Naive thymus-derived CD4-positive, alpha-beta T cell (primary cell): ENCODE measurements at places on chromosomes 12 and 14. TPM values are rescaled to one million over a fixed set of nuclear protein-coding genes. Genes with fewer than 3 reads are reported as not detected.

Gene CAPS2
- total RNA-seq: 6.7 TPM

Gene EFS
- not detected for total RNA-seq

Gene ACVRL1
- 0.70 TPM for total RNA-seq

DNA sequence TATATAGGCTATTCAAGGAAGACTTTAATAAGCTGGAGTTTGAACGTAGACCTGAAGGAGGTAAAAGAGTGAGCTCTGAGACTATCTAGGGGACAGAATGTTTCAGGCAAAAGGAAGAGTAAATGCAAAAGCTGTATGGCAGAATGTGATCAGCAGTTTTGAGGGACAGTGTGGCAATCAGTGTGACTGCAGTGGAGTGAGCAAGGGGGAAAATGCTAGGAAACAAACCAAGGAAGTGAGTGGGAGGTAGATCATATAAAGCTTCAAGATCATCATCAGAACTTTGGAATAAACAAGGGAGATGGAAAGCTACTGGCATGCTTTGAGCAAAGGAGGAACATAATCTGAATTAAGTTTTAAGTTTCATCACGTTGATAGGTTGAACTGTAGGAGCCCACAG lies 67.5 kb upstream of the BTG1 start:
- H3K27me3 ChIP-seq: no peaks in the 10 kb centered on the region
- no peaks in the 10 kb centered on the region for H3K36me3 ChIP-seq
- peaks cover 18% of the 10 kb centered on the region for H3K4me1 ChIP-seq
- no peak for DNase-seq

- H3K36me3 ChIP-seq: no peaks in the 10 kb centered on the region
- no peaks in the 10 kb centered on the region for H3K4me1 ChIP-seq
- no peak overlapping the region for H3K4me3 ChIP-seq
- H3K27ac ChIP-seq: no peak overlapping the region
Observed at GRCh38 chr14:77965919-77966435, 166.1 kb downstream of the ADCK1 start.

DNA sequence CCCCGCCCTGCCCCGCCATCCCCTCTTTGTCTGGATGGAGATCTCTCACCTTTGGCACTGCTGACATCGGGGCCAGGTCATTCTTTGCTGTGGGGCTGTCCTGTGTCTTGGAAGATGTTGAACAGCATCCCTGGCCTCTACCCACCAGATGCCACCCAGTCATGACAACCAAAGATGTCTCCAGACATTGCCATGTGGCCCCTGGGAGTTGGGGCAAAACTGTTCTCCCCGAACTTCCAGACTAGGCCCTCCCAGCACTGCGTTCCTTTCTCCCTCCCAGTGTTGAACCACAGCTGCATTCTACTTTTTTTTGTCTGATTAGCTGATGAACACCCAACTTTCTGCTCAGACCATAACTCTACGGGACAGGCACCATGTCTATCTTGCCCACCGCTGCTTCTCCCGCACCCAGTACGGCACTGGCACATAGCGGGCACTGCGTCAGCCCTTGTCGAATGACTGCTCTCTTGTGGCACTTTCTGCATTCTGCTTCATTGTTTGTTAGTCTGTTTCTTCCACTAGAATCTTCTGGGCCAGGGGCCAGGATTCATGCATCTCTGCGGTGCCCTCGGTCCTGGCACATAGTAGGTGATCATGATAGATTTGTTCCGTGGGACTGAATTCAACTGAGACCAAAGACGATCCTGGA lies 13.1 kb upstream of the MYL2 start:
- H3K4me3 ChIP-seq: no peak overlapping the region
- H3K27ac ChIP-seq: no peak overlapping the region
- no peaks in the 10 kb centered on the region for H3K27me3 ChIP-seq
- H3K36me3 ChIP-seq: no peaks in the 10 kb centered on the region

DNA sequence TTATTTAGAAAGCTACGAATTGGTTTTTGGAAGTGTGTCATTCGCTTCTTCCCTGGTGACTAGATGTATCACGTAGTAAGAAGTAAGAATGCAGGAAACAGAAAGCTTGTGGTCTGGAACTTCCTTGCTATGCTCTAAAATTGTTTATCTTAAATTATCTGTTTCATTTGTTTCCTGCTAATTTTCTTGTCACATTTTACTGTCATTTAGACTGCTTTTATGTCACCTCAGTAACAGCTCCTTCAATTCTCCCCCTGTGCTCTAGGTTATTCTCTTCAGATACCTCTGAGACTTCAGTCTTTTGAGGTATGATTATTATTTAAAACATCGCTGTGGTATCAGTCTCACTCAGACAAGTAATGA lies 699 bp upstream of the CD69 start:
- H3K4me3 ChIP-seq: peak overlapping the region; percentile 70
- no peaks in the 10 kb centered on the region for H3K27me3 ChIP-seq
- H3K36me3 ChIP-seq: peaks cover 4% of the 10 kb centered on the region
- DNase-seq: no peak

DNA sequence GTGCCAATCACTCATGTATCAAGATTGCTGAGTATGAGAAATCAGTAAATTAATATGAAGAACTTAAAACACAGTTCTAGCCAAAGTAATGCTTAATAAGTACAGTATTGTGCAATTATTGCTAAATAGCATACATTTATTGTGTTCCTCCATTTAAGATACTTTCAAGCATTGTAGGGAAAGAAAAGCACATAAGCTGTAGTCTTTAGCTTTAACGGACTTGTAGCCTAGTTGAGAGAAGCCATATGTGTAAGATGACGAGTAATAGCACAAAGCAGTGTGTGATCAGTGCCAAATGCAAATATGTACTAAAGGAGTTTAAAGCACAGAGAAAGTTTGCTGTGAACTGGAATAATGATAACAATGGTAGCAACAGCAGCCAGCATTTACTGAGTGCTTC lies 38.1 kb downstream of the ETV6 start:
- H3K4me1 ChIP-seq: no peaks in the 10 kb centered on the region
- no peaks in the 10 kb centered on the region for H3K27me3 ChIP-seq
- no peak for DNase-seq
- H3K36me3 ChIP-seq: no peaks in the 10 kb centered on the region
- no peak overlapping the region for H3K27ac ChIP-seq
- no peak overlapping the region for H3K4me3 ChIP-seq
